ENCODE measurements at places on chromosomes 1 and 21.

DNA sequence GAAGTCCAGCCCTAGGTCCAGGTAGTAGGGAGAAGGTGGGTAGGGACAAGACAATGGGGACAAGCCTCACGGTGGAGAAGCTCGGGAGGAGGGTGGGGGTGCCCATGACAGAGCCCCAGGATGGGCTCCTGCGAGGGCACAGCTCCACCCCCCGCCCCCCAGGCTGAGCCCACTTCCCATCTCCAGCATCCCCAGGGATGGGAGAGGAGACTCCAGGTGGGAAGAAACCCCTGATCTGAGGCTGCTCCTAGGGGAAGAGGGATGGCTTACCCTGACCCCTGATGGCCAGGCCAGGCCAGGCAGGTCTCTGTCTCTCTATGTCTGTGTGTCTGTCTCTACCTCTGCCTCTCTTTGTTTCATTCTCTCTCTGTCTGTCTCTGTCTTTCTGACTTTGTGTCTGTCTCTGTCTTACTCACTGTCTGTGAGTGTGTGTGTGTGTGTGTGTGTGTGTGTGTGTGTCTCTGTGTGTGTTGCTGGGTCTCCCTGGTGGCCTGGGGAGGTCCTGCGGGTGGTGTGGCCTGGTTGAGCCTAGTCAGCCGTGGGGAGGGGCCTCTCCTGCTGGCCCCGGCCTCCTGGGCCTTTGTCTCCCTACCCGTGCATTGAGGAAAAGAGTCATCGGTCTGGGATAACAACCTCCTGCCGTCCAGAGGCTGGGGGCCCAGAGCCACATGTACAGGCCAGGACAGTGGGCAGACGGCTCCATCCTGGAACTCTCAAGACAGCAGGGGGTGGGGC lies 45.7 kb downstream of the WNT9A start:
- no peak for DNase-seq

GRCh38 chr1:216095400-216095799 lies 327.8 kb downstream of the USH2A start:
- DNase-seq = no peak

GRCh38 chr1:87226341-87226760 lies 102.3 kb upstream of the LMO4 start:
- DNase-seq = peak; percentile 47

- no peak for DNase-seq
These were observed 87.8 kb downstream of the DNM3 start for GRCh38 chr1:171929121-171929520.

DNA sequence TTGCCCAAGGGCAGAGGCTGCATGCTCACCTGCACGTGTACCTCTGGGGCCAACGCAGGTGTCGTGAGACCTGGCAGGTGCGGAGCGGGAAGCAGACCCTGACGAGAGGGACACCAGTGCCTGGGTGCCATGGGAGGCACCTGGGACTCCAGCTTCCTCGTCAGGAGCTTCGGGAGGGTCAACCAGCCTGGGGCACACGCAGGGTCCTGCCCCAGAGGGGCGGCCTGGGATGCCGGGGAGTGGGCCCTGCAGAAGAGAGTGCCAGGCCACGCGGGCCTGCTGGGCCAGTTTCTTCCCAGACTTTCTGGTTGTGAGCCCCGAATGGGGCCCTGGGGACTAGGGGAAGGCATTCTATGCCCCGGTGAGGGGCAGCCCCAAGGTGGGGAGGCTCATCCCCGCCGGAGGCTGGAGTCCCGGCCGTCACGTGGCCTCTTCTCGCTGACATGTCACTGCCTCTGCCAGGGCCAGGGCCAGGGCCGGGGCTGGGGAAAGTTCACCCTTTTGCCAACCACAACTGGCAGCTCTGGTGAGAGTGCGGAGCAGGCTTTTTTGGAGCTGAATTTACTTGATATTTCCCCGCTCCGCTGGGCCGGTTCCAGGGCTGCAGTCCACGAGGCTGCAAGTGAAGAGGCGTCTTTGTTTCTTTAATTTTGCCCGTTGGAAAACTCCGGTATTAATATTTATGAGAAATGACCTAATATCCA lies 38.5 kb upstream of the ACTRT2 start:
- DNase-seq = no peak

Data from ecto neural progenitor cell (in vitro differentiated cells).